Astrocyte (in vitro differentiated cells and primary cell): ENCODE measurements at places on chromosomes 7 and 10. TPM values are rescaled to one million over a fixed set of nuclear protein-coding genes. Genes with fewer than 3 reads are reported as not detected.
A peak's percentile ranks its signal among the peaks of the same experiment; 100 is the strongest.

ABCC2 gene
- 0.31 and 0.59 TPM in 2 replicates for total RNA-seq

ASB10 gene
- not detected in 2 replicates for total RNA-seq

FANK1 gene
- 9.7 and 12.1 TPM in 2 replicates for total RNA-seq

CTAGE4 gene
- total RNA-seq, result 0.99 and 1.4 TPM in 2 replicates

INMT gene
- 0.09 TPM in 1 of 2 replicates, not detected in the other for total RNA-seq

HOXA3 gene
- total RNA-seq, result not detected in 2 replicates

GNGT1 gene
- not detected in 2 replicates for total RNA-seq

OPN4 gene
- total RNA-seq, result not detected in 2 replicates

GRCh38 chr10:50508315-50509051 is 115.3 kb downstream of the SGMS1 start:
- no peaks in the 10 kb centered on the region for H3K4me1 ChIP-seq
- no peak overlapping the region for H3K4me3 ChIP-seq
- H3K27ac ChIP-seq, result no peak overlapping the region
- no peak for DNase-seq
- no peaks in the 10 kb centered on the region for H3K36me3 ChIP-seq

DNA sequence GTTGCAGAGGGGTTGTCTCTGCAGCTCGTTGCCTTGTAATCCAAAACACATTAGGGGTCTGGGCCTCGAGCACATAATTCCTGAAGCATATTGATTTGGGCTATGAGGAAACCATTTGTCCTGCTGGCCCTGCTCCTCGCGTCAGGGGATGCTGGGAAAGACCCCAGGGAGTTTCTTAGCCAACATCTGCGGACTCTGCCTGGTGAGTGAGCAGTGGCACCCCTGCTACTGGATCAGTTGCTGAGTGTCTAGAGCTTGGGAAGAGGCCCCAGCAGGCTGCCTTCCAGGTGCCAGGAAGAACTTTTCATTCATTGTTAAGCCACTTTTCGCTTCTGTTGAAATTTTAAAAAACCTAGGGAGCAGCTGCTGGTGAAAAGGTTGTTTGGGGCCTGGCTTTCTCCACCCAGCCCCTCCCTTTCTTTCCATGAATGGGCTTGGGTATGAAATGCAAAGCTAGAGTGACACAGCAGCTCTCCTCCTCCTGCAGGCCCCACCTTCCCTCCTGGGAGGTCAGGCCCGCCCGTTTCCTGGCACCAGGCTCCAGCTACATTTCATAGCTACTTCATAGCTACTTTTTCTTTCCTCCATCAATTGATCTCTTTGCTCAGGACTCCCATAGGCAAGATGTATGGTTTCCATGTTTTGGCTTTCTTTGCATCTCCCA is 26.8 kb downstream of the TACR2 start:
- H3K4me3 ChIP-seq, result no peak overlapping the region
- H3K27ac ChIP-seq, result no peak overlapping the region
- DNase-seq, result peak; percentile 32

DNA sequence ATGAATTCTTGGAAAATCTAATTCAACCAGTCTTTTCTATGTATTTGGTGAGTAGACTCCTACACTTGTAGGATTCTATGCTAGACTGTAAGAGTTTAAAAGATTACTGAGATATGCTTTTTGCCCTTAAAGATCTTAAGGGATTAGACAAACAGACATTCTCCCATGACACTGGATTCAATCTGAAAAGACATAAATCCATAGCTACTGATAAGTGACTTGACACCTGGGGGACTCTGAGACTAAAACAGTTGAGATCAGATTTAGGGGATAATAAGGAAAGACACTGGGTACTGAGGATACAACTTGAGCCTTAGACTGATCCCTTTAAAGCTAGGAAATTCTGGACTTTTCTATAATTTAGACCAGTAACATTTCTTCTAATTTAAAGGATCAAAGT is 1233.4 kb downstream of the XPNPEP1 start:
- no peak overlapping the region for H3K27ac ChIP-seq
- no peaks in the 10 kb centered on the region for H3K4me1 ChIP-seq
- no peak overlapping the region for H3K4me3 ChIP-seq
- no peaks in the 10 kb centered on the region for H3K36me3 ChIP-seq

DNA sequence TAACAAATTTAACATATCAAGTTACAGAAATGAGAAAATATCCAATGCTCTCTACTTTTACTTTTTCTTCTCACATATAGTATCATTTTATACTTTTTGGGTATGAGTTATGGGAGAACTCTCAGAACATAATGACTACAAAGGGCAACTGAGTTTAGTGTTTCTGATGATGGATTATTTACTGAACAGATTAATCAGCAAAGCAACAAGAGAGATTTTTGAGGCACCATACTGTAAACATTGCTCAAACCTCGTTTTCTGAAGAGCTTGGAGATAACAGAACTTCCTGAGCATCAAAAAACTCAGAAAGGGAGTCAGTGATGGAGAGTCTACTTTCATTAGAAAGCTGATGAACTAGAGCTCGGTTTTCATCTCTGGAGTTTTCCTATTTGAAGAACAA is 84.8 kb upstream of the GSDME start:
- H3K4me3 ChIP-seq, result no peak overlapping the region
- H3K27me3 ChIP-seq, result no peaks in the 10 kb centered on the region
- peak overlapping the region; percentile 6 for H3K27ac ChIP-seq

DNA sequence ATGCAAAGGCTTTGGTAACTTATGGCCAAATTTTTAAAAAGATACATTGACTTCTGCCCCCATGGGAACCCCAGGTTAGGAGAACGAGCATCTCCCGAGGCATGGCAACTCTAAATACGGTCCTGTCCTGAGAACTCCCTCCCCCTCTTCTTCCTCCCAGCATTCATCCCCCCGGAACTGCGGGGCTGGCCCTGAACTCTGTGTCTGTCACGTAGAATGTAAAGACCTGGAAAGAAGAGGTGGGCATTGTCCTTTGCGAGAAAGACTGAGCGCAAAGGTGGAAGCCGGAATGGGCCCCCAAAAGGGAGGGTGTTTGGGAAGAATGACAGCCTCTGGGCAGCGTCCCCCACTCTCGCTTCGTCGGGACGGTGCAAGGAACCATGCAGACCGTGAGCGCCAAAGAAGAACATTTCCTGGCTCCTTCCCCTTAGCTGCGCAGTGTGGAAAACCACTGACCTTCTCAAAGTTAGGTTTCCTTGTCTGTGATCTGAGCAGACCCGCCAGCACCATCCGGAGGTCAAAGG is 21.0 kb downstream of the SHH start:
- H3K27me3 ChIP-seq, result peaks cover 7% of the 10 kb centered on the region
- H3K27ac ChIP-seq, result no peak overlapping the region

DNA sequence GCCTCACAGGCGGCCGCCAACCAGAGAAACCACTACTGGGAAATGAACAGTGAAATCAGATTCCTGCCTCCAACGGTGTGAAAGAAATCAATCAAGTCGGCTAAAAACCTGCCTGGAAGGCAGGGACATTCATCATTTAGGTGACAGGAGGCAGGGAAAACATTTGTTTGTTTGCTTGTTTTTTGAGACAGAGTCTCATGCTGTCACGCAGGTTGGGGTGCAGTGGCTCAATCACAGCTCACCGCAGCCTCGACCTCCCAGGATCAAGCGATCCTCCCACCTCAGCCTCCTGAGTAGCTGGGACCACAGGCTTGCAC is 30.5 kb downstream of the AP5Z1 start:
- no peaks in the 10 kb centered on the region for H3K27me3 ChIP-seq
- no peak for DNase-seq
- no peaks in the 10 kb centered on the region for H3K36me3 ChIP-seq
- H3K27ac ChIP-seq, result no peak overlapping the region

GRCh38 chr10:77147871-77148270 is 489.7 kb downstream of the KCNMA1 start:
- no peak overlapping the region for H3K4me3 ChIP-seq
- no peak for DNase-seq
- no peaks in the 10 kb centered on the region for H3K4me1 ChIP-seq

DNA sequence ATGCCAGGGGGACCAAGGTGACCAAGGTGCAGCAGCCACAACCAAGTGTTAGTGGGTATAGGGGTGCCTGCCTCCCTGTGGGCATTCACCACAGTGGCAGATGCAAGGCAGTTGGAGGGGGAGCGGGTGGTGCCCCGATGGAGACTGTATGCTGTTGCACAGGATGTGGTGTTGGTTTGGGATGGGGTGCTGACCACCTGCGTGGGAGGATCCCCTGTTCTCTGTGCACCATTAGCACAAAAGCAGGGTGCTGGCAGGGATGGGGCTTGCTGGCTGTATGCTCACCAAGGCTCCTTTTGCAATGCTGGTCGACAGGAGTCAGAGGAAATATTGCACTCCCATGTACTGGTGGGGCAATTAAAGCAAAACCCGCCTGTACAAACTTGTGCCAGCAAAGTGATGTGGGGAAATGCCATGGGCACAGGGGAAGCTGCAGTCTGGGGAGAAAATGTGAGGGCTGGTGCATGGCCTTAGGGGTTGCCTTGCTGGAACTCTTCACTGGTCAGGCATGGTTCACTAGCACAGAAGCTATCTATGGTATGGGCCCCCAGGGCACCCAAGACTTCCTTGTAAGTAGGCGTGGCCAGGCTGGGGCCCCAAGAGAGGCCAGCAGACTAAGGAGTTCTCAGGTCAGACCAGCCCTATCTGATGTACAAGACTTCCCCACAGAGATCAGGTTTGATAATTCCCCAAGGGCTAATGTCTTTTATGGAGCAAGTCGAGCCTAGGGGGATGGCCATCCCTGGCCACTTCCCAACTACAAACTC is 51.9 kb upstream of the GNAT3 start:
- DNase-seq, result no peak
- no peaks in the 10 kb centered on the region for H3K27me3 ChIP-seq
- H3K27ac ChIP-seq, result no peak overlapping the region
- H3K4me1 ChIP-seq, result no peaks in the 10 kb centered on the region

GRCh38 chr10:87654212-87654611 is 5.5 kb upstream of the PAPSS2 start:
- no peaks in the 10 kb centered on the region for H3K36me3 ChIP-seq
- peaks cover 21% of the 10 kb centered on the region for H3K4me1 ChIP-seq
- H3K27me3 ChIP-seq, result no peaks in the 10 kb centered on the region
- H3K27ac ChIP-seq, result no peak overlapping the region
- DNase-seq, result no peak
- H3K4me3 ChIP-seq, result no peak overlapping the region

DNA sequence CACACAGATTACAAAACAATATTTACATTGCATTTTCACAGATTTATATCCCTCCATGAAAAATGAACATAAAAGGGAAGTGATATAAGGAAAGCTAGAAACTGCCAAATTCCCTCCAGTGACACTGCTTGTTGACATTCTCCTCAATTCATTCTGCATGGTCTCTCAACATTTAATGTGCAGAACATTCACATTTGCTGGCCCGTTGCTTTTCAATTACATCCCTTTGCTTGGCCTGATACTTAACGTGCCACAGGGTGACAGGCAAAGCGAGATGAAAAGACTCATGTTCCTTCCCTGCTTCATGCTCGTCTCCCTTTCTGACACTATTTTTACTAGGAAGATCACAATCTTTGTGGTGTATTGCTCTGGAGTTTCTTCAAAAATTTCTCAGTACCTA is 1019.7 kb upstream of the LRRN3 start:
- no peak overlapping the region for H3K27ac ChIP-seq
- H3K4me1 ChIP-seq, result no peaks in the 10 kb centered on the region
- H3K4me3 ChIP-seq, result no peak overlapping the region
- H3K36me3 ChIP-seq, result no peaks in the 10 kb centered on the region

- no peaks in the 10 kb centered on the region for H3K36me3 ChIP-seq
- H3K4me3 ChIP-seq, result no peak overlapping the region
- peaks cover 8% of the 10 kb centered on the region for H3K4me1 ChIP-seq
- peak; percentile 12 for DNase-seq
Measured at GRCh38 chr7:18400726-18401125, 94.8 kb upstream of the HDAC9 start.

DNA sequence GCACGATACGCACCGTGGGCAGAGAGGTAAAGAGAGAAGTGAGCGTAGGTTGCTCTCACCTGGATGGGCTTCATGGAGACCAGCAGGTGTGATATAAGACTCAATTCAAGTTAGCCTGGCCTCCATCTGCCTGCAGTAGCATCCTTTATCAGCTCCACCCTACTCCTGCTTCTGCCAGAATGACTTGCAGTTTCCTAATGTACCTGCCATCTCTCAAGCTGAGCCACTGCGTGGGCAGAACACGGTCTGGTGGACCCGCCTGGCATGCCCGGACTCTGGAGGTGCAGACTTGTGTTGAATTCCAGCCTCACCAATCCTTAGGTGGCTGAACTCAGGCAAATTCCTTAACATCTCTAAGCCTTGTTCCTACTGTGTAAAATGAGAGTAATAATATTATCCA is 64.3 kb downstream of the STEAP1B start:
- no peaks in the 10 kb centered on the region for H3K36me3 ChIP-seq
- no peaks in the 10 kb centered on the region for H3K27me3 ChIP-seq
- H3K27ac ChIP-seq, result no peak overlapping the region
- H3K4me1 ChIP-seq, result peaks cover 18% of the 10 kb centered on the region
- DNase-seq, result no peak
- no peak overlapping the region for H3K4me3 ChIP-seq

GRCh38 chr10:80894797-80895467 is 357.2 kb downstream of the SH2D4B start:
- no peak for DNase-seq
- no peaks in the 10 kb centered on the region for H3K36me3 ChIP-seq
- no peak overlapping the region for H3K27ac ChIP-seq

DNA sequence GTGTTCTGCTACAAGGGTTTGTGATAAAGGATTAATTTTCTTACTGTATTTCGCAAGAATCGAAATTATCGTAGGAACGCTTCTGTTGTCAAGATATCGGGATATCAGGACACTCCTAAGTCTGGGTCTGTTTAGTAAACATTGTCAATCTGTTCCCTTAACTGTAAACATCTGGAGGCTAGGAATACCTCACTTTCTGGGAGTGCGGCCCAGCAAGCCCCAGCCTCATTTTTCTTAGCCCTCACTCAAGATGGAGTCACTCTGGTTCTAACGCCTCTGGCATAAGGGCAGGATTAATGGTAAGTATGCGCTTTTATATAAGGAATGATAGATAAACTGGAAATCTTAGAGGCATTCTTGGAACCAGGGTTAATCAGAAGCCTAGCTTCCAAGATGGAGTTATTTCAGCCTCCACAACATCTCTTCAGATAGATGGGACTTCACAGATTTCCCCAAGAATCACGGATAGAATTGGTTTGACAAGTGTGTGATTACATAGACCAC is 30.1 kb upstream of the CCL24 start:
- DNase-seq, result no peak
- no peak overlapping the region for H3K27ac ChIP-seq
- peaks cover 11% of the 10 kb centered on the region for H3K4me1 ChIP-seq
- H3K36me3 ChIP-seq, result no peaks in the 10 kb centered on the region

- H3K27me3 ChIP-seq, result no peaks in the 10 kb centered on the region
- no peaks in the 10 kb centered on the region for H3K36me3 ChIP-seq
- DNase-seq, result no peak
- H3K4me3 ChIP-seq, result no peak overlapping the region
Measured at GRCh38 chr7:149881328-149882247, 7.8 kb downstream of the ATP6V0E2 start.
